ENCODE measurements at places on chromosomes 6 and 20.

- DNase-seq, result peak; percentile 92
Observed at GRCh38 chr6:159106627-159107241, 61.9 kb upstream of the TAGAP start.

DNA sequence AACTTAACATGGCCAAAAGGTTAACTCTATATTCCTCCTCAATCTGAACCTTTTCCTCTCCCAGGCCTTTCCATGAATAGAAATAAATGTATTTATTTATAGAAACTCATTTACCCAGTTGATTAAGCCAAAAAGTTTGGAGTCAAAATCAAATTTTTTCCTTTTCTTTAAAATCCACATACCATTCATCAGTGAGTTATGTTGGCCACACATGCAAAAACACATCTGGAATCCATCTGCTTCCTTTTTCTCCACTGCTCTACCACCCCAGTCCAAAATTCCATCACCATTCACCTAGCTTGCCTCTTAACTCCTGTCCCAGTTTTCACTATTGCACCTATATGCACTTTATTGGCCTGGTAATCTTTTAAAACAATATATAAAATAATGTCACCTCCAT is 62.4 kb upstream of the TMEM200A start:
- DNase-seq, result no peak

- DNase-seq, result no peak
Observed at GRCh38 chr6:156884306-156884705, 107.1 kb downstream of the ARID1B start.

DNA sequence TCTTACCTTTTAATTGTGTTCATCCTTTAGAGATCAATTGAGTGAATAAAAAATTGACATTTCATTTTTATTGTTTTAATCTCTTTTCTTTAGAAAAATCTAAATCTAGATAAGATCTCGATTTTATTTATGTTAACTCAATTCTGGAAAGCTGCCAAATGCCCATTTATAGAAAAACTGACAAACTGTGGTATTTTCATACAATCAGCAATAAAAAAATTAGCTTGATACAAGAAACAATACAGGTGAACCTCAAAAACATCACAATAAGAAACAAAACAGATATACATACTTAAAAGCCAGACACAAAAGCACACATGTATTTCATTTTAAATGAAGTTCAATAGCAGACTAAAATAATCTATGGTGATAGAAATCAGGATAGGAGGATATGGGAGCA is 30.0 kb upstream of the ARHGAP18 start:
- no peak for DNase-seq

GRCh38 chr6:68013780-68014515 is 621.1 kb upstream of the ADGRB3 start:
- DNase-seq, result no peak

GRCh38 chr20:25065625-25066338 is 7.8 kb upstream of the ACSS1 start:
- DNase-seq, result peak; percentile 70

DNA sequence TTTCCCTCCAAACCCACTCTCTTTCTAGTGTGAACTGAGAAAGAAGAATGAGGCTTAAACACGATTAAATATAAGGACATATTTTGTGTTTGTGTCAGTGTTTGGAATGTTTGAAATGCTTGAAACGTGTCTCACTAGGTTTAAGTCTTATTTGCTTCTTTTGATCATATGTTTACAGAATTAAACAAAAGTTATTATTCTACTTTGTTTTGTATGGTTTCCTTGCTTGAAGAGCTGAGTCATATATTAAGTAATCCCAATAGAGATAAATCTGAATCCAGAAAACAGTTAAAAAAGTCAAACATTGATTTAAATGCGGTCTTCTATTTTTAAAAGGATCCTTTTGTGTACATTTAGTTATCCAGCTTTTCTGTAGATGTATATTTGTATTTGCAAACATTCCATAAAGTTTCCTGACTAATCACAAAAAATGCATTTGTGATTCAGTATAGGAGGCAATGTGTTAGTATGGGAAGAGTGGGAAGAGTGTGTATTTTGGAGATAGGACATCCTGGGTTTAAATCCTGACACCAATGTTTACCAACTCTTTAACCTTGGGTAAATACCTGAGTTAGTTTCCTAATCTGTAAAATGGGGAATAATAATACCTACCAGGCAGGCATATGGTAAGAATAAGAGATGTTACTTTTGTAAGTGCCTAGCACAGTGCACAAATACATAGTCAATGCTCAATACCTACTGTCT is 72.9 kb downstream of the TSBP1 start:
- no peak for DNase-seq

All from CD4-positive, alpha-beta T cell treated with Interleukin-6 at 100 ng/mL for 8 hours (primary cell).